Activated naive CD4-positive, alpha-beta T cell treated with anti-CD3 and anti-CD28 coated beads, Interleukin-2, amount 10 ng/mL, durations not matched to agents 7 days and 5 days (primary cell): ENCODE measurements at places on chromosomes 11 and 22.

GRCh38 chr11:13012056-13012661, 3.0 kb downstream of the RASSF10 start:
- DNase-seq = no peak

GRCh38 chr11:77548552-77549445, 41.0 kb upstream of the AQP11 start:
- no peak for DNase-seq

GRCh38 chr22:45882881-45883810, 93.8 kb downstream of the WNT7B start:
- no peak for DNase-seq

GRCh38 chr11:70176940-70177689, 26.0 kb upstream of the FADD start:
- peak; percentile 70 for DNase-seq

DNA sequence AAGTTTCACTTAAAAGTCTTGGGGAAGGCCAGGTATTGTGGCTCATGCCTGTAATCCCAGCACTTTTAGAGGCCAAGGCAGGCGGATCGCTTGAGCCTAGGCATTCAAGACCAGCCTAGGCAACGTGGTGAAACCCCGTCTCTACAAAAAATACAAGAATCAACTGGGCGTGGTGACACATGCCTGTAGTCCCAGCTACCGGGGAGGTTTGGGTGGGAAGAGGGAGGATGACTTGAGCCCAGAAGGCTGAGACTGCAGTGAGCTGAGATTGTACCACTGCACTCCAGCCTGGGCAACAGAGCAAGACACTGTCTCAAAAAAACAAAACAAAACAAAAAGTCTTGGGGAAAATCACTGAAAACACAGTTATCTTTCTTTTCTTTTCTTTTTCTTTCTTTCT, 15.4 kb upstream of the XBP1 start:
- DNase-seq = no peak

DNA sequence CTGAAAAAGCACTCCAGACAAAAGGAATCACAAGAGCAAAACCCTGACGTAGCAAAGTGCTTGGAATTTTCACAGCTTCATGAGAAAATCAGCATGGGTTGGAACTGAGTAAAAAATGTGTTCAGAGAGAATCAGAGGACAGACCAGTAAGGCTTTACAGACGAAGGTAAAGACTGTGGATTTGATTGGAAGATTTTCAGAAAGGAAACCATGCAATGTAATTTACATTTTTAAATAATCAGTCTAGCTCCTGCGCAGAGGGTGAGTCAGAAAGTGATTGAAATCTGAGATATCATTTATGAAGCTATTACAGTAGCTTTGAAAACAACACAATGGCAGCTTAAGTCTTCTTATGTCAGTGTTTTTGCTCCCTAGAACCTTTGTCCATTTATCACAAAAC, 1122.3 kb downstream of the LRRC4C start:
- DNase-seq = no peak

DNA sequence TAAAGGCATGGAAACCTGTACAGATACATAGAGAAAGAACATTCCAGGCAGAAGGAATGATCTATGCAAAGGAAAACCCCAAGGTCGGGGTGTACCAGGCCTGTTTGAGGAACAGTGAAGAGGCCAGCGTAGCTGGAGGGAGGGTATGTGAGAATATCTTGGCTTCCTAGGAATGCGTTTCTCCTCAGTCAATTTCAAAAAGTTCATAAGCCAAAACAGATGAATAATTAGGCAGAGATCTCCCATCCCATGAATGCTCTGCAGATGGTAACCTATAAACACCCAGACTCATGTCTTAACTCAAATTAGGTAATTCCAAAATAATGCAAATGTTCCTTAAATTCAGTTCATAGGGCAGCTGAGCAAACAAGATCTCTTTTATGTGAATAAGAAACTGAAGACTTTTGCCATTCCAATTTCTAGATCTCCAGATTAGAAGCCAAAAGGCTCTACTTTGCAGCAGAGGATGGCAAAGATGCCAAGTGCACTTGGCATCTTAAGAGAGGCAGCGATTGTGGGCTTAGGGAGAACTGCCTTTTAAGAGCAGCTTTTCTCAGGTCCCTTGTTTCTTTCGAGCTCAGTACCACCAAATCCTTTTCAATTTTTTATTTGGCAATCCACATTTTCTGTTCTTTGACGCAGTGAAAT, 13.2 kb downstream of the FAM118B start:
- no peak for DNase-seq

- peak; percentile 60 for DNase-seq
Measured at GRCh38 chr11:61362542-61362875, 335 bp downstream of the TMEM138 start.

DNA sequence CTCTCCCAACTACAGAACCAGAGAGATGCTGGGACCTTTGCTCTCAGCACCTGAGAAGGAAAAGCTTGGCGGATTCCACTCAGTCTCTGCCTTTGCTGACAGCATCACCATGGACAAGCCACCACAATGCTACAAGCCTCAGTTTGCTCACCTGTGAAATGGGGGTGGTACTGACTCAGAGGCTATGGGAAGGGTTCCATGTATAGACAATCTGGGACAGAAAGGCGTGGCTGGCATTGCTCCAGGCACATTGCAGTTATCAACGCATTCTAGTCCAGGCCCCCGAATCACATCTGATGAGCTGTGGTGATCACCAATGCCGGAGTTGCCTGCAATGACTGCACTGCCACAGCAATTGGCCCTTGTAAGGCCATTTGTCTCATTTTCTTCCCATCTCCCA, 72.6 kb downstream of the ISX start:
- no peak for DNase-seq

DNA sequence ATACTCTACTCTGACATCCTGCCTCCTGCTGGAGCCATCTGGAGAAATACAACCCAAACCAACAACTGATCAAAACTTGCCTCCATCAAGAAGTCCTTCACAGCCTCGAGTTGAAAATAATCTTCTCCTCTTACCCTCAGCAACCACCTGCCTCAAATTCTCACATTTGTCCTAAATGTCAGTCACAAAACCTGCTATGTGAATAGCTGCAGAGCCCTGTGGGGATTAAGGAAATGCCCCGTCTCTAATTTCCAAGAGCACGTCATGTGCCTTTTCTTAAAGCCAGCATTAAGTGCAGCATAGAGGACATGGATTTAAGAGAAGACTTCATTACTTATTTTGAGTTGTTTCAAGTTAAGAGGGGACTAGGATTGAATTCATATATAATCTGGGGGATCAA, 105.9 kb downstream of the TRPC6 start:
- DNase-seq = no peak

GRCh38 chr22:48315439-48316256, 1512.0 kb downstream of the BRD1 start:
- no peak for DNase-seq

DNA sequence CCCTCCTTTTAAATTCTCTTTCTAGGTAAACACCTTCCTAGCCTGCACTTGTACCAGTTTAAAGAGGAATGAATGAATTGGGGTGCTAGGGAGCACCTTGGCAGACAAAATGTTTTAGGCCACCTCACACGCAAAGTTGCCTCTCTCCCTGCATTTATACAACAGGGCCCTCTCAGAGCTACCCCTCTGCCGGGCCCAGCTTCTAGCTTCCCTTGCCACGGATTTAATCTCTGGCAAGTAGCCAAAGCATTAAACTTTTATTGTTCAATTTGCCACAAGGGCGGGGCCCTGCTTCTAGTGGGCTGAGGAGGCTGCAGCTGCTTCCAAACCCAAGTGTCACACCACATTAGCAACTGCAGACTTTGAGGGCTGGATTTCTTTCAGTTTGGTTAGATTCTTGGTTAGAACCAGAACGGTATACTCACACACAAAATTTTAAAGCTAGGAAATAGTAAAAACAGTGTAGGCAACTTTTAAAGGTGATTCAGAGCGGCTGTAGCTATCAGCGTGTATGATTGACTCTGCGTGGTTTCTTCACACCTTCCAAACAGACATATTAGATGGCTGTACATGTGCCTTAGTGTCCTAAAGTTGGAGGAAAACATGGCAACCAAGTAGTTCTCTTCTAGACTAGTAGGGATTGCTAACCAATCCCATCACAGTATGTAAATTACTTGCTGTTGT, 6.5 kb downstream of the KREMEN1 start:
- no peak for DNase-seq

DNA sequence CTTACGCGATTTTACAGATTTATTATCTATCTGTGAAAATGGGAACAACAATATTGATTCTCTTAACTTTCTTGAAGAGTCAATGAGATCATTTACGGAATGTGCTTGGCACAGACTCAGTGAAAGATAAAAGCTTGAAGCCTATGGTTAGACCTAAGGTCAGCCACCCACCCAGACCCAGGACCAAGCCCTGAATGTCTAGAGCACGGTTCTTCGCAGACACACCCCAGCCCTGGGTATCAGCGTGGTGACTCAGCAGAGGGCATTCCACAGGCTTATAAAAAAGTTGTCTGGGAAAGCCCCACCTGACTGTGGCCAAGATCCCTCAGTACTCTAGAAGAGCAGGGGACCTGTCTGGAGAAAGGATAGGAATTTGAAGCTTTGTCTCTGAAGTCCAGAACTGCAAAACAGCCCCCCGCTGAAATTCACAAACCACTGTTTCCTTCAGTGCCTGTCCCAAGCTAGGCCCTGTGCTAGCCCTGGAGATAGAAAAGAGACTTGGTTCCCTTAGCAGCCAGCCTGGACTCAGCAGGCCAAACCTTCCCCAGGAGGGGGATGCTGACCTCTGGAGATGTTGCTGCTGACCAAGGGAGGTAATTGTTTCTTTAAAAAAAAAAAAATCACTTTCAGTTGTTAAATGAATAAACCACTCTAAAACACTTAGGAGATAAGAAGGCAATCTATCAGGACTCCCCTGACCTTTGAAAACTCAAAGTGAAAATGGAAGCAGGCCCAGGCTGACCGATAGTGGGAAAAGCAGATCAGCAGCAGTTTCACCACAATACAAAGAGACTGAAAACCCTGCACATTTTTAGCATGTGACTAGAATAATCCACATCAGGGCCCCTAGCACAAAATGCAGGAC, 114.0 kb downstream of the ABTB2 start:
- DNase-seq = no peak

DNA sequence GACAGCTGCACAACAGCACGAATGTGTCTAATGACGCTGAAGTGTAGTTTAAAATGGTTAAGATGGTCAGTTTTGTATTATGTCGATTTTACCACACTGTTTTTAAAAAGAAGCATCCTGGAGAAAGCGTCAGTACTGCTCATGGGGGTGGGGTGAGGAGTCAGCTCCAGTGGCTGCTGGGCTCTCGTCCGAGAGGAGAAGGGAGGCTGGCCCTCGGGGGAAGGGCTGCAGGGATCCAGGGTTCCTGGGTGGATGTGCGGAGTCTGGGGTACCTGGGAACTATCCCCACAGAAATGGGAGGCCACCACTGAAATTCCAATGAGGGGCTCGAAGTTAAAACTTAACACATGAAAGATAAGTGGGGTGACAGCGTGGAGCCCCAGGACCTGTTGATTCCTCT, 11.9 kb downstream of the C11orf21 start:
- no peak for DNase-seq

DNA sequence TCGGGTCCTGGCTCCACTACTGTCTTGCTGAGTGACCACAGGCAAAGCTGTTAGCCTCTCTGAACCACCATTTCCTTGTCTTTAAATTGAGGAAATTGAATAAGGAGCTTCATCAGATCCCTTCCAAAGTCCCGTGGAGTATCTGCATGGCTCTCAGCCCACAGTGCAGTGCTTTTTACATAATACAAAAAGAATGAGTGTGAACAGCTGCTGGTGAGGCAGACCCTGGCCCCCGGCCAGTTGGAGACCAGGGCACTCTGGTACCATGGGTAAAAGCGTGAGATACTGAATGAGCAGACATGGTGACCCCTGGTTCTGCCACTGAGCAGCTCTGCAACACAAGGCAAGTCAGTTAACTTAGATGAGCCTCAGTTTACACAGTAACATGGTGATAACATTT, 86.8 kb downstream of the GALNT18 start:
- no peak for DNase-seq

GRCh38 chr22:33565580-33565995, 354.7 kb downstream of the LARGE1 start:
- DNase-seq = no peak

- no peak for DNase-seq
Measured at GRCh38 chr22:44276706-44277356, 35.9 kb downstream of the SHISAL1 start.

DNA sequence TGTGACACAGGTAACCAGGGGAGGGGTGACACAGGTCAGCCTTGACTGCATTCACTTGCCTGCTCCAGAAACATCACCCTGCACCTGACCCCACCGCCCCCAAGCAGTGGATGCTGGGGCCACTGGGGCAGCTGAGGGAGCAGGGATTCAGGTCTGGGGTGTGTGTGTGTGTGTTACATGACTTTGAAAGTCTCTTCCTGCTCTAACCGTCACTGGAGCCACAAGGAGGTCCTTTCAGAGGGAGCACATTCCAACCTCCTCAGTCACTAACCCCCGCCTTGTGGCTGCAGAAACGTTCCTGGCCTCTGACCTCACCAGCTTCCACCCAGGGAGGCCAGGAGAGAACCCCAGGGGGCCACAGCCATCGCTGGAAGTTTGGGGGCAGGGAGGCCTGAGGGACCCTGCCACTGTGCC, 2.9 kb upstream of the FOSL1 start:
- no peak for DNase-seq

DNA sequence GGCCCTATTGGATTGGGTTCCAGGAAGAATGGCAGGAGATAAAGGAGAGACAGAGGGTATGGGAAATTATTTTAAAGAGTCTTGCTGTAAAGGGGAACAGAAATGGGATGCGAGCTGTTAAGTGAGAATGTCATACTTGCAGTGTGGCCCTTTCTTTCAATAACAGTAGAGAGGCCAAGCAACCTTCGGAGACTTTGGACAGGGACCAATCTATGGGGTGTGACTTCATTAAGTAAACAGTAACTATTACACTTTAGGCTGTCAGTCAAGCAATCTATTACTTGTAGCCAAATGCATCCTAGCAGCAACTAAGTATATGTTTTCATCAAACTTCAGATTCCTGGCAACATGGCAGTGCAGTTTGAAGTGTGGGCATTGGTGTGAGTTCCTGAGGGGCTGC, 376.2 kb upstream of the LARGE1 start:
- DNase-seq = no peak

DNA sequence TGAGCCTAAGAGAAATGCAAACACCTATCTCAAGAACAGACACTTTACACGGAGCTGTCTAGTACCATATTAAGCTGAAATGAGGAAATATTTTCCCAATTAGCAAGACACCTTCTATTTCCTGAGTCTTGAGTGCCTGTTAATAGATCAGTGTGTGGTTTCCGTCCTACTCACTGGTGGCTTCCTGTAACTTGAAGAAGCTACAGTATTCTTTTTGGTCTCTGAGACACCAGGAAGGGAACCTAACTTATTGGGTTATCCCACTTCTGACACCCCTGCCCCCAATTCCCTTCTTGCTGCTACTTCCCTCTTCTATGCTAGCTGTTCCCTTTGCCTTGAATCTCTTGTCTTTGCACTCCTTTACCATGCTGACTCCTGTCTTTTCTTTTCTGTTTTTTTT, 92.7 kb downstream of the FDX1 start:
- no peak for DNase-seq

GRCh38 chr11:118200901-118201680, 23.7 kb downstream of the JAML start:
- DNase-seq = peak; percentile 46

- DNase-seq = peak; percentile 48
Measured at GRCh38 chr11:77547863-77548551, 41.7 kb upstream of the AQP11 start.

- no peak for DNase-seq
Measured at GRCh38 chr11:109745996-109746625, 324.1 kb downstream of the C11orf87 start.
